HepG2 (cell line): ENCODE measurements at places on chromosomes 16 and 17. TPM values are rescaled to one million over a fixed set of nuclear protein-coding genes. Genes with fewer than 3 reads are reported as not detected.

Gene PIEZO1
- total RNA-seq: 32.5 and 85.0 TPM in 2 replicates

Gene CAVIN1
- total RNA-seq: 25.5 and 26.0 TPM in 2 replicates

- DNase-seq: peak; percentile 35
Measured at GRCh38 chr16:70573451-70574121, 50.0 kb downstream of the SF3B3 start.

DNA sequence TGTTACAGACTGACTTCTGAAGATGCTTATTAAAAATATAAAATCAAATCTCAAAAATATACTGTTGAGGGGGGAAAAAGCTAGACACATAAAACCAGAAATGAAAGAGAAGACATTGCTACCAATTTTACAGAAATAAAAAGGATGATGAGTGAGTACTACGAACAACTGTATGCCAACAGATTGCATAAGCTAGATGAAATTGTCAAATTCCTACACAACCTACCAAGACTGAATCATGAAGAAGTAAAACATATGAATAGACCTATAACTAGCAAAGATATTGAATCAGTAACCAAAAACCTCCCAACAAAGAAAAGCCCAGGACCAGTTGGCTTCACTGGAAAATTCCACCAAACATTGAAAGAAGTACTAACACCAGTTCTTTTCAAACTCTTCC, 3.5 kb upstream of the CAPNS2 start:
- no peak for DNase-seq

DNA sequence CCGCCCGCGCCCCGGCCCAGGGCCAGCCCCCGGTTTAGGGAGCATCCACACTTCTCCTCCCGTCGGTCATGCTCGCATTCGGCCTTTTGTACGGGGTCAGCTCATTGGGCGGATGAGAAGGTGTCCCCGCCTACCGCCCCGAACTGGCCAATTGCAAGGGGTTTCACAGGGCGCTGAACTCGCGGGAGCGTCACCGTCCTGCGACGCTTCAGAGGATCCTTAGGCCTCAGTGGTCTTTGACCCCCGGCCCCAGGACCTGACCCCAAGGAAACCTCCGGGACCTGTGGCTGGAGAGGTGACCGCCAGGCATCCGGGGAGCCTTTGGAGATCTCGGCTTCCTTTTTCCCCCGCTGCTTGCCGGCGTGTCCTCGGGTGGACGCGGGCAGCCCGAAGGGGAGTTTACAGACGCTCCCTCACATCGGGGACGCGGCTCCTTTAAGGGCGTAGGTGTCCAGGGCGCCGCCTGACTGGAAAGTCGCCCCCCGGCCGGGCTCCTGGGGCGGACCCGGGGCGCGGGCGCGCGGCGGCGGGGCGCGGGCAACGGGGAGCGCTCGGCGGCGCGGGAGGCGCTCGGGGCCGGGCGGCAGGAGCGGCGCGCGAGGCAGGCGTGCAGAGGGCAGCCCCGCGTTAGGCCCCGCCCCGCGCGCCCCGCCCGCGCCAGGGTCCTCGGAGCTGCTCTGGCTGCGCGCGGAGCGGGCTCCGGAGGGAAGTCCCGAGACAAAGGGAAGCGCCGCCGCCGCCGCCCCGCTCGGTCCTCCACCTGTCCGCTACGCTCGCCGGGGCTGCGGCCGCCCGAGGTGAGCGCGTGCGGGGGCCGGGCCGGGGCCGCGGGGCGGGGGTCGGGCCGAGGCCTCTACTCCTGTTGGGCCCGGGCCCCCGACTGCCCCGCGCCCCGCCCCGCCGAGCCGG, at the start of gene UBE2I:
Gene UBE2I (plus strand): TSS at position 660 of the 909 bp plus-strand sequence. CDS start 4,395 bp downstream, outside the sequence.
- DNase-seq: peak; percentile 93

- DNase-seq: no peak
Measured at GRCh38 chr17:2264067-2264860, 39.3 kb downstream of the SMG6 start.

GRCh38 chr17:80137131-80137530, 9.8 kb downstream of the EIF4A3 start:
- DNase-seq: no peak

DNA sequence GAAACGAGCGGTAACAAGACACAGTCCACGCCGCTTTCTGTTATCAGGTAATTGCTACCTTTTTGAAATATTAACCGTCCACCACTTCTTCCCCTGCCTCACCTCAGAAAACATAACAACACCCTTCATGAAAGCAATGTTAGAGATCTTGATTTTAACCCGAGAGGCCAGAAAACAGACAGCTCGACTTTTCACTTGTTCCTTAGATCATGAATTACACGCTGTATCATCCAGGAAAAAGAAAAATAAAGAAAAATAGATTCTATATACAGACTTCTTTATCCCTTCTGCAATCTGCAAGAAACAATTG, 957.1 kb upstream of the SOX9 start:
- no peak for DNase-seq

GRCh38 chr17:69187294-69187693, 41.3 kb downstream of the ABCA10 start:
- DNase-seq: no peak

DNA sequence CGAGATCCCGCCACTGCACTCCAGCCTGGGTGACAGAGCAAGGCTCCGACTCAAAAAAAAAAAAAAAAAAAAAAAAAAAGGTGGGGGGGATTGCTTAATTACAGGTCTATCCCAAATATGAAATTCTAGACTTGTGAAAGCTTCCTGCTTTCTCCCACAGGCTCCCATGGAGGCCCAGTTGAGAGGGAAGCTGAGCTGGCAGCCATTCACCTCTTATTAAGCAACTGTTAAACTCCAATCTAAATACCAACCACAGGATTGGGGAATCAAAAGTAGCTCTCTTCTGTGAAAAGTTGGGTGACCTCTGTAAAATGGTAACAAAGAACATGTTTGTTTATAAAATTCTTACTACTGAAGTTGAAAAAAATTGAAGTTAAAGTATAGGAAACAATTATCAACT, 45.8 kb upstream of the STAC2 start:
- no peak for DNase-seq

DNA sequence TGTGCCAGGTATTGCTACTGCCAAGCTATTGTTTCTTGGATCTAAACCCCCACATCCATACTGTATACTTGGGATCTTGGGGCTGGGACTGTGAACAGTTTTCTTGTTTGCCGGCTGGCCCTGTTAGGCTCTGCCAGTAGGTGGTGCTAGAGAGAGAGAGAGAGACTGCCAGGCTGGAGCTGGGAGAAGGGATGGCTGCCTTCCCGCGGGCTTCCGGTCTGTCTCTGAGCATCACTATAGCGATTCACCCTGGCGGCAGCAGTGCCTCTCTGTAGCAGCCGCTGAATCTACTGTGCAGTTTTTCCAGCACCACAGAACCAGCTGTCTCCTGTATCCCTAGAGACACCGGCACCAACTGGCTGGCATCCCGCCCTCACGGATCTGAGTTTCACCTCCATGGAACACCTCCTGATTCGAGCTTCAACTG, 201.2 kb downstream of the UTP18 start:
- DNase-seq: peak; percentile 65

DNA sequence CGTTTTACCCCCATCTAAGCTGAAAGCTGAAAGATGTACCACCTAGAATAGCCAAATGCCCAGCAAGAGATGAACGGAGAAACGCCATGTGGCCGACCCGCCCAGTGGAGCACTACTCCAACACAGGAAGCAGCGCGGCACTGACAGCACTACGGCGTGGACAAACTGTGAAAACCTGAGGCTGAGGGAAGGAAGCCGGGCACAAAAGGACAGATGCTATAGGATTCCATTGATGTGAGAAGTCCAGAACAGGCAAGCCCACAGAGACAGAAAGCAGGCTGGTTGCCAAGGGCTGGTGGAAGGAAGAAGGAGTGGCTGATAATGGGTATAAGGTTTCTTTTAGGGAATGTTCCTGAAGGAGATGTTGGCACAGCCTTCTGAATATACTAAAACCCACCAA, 29.4 kb upstream of the SLC38A8 start:
- no peak for DNase-seq

DNA sequence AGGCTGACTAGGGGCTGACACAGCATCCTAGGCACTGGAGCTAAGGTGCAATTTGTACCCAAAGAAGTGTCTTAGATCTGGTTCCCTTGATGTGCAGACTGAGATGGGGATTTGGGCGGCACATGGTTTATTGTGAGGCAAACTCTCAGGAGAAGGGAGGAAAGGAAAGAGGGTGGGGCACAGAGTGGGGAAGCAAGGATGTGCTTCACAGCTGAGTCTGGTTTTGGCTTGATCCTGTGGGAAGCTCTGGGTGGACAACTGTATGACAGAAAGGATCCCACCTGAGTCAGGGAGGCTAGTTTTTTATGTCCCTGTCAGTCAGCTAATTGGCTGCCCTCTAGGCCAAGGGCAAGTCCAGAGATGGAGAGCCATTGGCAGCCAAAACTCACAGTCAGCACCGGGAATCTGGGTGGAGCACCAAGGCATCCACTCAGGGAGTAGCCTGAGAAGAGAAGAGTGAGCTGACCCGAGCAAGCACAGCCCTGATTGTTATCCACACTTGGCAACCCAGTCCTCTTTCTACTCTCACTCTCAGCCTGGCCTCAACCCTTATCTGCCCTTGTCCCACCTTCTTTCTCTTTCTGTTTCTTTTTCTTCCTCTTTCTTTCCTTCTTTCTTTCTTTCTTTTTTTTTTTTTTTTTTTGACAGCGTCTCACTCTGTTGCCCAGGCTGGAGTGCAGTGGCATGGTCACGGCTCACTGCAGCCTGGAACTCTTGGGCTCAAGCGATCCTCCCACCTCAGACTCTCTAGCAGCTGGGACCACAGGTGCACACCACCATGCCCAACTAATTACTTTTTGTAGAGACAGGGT, 12.0 kb downstream of the ARL4D start:
- no peak for DNase-seq

DNA sequence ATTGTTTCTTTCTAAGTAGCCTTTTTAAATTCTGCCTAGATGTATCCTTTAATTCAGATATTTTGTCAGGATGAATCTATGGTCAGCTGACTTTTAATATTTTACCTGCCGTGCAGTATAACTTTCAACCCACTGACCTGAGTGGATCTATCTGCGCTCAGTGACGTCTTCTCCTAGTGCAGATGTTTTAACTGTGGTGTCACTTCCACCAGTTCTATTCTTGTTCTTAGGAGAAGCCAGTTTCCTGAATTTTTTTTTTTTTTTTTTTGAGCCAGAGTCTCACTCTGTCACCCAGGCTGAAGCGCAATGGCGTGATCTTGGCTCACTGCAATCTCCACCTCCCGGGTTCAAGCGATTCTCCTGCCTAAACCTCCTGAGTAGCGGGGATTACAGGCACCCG, 5.0 kb upstream of the TM4SF5 start:
- no peak for DNase-seq

Gene CACNA1H
- 0.40 and 0.56 TPM in 2 replicates for total RNA-seq

Gene ASGR1
- total RNA-seq: 156 and 353 TPM in 2 replicates

DNA sequence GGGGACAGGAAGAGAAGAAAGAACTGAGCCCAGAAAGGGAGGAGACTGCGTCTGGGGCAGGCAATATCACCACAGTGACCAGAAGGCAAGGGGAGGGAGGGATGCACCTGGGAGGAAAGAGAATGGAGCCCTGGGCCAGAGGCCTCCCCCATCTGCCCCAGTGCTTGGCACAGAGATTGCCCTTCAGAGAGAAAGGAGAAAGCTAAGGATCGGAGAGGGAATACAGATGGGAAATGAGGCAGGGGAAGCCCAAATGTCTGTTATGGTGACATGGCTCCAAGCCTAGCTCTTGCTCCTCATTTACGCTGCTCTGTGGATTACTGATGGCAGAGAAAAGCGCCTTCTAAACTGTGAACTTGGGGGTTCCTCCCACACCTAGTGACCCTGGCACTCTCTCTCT, 47.2 kb downstream of the PIPOX start:
- DNase-seq: no peak

Gene MED9
- 11.7 and 15.1 TPM in 2 replicates for total RNA-seq

DNA sequence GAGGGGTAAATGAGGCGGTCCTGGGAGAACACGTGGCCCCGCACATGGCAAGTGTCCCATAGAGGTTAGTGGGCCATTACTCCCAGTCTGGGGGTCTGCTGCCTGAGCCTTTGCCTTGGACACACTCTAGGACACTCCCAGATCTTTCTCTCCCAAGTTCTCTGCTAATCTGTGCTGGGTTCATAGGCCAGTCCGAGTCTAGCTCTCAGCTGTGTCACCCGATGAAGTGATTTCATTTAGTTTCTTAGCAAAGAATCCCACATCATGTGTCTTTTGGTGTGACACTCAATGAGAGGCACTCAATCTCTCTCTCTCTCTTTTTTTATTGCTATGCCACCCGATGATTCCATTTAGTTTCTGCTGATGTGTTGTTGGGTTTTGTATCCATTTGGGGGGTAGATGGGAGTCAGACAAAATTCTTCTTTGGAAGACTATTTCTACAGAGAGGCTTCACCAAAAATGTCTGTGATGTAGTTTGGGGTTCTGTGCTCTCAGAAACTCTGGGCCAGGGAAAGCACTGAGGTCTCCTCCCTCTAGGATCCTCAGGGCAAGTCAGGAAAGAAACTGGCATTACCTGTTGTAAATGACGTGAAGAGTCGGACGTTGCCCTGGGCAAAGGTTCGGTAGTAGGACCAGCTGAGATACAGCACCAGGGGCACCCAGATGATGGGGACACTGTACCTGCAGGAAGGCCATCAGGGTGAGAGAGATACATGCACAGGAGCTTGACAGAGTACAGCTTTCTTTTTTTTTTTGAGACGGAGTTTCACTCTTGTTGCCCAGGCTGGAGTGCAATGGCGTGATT, 25.2 kb upstream of the MLKL start:
- DNase-seq: no peak

DNA sequence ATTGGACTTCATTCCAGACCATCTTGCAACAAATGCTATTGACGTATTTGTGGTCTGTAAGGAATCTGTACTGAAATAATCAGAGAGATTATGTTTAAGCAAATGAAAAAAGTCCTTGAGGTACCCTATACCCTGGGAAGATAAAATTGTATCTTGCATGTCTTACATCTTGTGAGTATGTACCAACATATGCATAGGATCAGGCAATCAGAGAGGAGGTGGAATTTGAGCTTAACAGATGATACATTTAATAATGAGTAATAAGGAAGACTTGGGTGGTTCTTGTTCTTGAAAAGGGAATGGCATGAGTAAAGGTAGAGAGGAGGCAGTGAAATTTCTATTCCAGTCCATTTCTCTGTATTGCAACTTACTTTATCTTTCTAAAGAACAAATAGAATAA, 10.6 kb downstream of the MOSMO start:
- DNase-seq: no peak

Gene FOXC2
- total RNA-seq: not detected in 2 replicates

Gene TBX2
- total RNA-seq: 10.2 and 15.3 TPM in 2 replicates

Gene NPIPB4
- total RNA-seq: 18.8 and 33.9 TPM in 2 replicates

- DNase-seq: peak; percentile 48
Measured at GRCh38 chr16:67719778-67720144, 645 bp upstream of the GFOD2 start.
